ENCODE measurements at places on chromosomes 1 and 21.

DNA sequence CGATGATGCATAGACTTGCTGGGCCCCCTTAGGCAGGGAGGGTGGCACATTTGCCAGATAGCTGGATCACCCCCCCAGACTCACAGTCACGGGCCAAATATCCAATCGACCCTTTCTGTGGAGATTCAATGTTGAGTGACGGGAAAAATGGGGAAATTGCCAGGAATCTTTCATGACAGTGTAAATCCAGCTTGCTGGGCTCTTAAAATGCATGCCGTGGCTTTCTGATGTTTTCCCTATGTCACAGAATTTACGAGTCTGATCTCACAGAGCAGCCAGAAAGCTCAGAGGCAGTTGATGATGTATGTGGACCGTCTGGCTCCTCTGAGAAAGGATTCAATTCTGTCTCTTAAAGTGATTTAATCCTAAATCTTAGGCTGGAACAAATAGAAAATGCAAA, 150.1 kb upstream of the ZNF644 start:
- no peak for DNase-seq

GRCh38 chr1:59750328-59751003, 64.3 kb upstream of the HOOK1 start:
- peak; percentile 87 for DNase-seq

GRCh38 chr1:203663294-203663693, 36.7 kb downstream of the ATP2B4 start:
- DNase-seq, result peak; percentile 98

GRCh38 chr21:36661511-36662309, 37.2 kb upstream of the SIM2 start:
- peak; percentile 48 for DNase-seq

- DNase-seq, result no peak
Measured at GRCh38 chr1:9657521-9658032, 6.0 kb downstream of the PIK3CD start.

DNA sequence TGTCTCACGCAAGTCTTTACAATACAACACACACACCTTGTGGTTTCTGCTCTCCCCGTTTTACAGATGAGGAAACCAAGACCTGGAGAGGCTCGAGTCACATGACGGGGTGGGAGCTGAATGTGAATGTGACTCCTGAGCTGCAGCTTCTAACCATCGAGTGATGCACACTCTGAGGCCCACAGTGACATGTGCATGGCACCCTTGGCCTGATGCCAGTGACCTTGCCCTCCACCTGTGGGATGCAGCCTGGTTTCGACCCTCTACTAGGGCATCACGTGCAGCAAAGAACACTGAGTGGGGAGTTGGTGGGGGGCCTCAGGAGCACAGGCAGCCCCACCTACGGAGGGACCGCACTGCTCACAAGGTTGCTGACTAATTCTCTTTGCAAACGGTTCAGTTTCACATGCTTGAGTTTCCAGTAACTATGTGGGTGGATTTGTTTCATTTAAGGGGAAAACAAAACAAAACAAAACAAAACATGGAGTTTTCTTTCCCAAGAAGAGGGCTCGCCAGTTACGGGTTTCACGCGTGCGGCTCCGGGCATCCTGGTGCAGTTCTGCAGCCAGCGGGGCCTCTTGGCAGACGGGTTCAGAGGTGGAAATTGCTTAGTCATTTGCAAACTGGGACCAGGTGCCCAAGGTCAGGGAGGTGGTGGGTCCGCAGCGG, 22.9 kb downstream of the SPSB1 start:
- peak; percentile 84 for DNase-seq

DNA sequence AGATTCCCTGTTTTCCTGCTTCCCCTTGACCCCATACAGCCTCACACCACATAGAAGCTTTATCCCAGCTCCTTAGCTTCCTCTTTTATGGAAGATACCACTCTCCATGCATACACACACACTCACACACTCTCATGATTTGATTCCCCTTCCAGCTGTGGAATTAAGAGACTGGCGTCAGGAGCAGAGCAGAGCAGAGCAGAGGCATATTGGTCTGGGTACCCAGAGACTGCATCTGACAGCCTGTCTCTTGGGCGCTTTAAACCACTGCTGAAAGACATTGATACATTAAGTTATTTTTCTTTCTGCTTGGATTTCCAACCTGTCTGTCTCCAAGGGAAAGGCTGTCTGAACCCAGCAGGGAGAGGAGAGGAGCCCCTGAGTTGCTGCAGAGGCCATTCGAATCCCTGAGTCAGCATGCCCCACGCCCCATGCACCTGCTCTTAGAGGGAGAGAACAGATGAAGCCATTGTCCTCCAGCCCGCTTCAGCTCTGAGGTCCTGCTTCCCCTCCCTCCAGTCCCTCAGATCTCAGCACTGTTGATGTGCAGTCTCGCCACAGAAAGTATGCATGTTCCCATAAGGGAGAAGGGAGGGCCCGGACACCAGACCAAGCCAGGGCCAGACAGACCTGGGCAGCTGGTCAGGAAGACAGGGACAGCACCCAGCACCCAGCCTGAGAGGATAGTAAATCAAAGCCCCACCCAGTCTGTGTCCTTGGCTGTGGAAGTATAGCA, 66.7 kb upstream of the GJB5 start:
- DNase-seq, result no peak

DNA sequence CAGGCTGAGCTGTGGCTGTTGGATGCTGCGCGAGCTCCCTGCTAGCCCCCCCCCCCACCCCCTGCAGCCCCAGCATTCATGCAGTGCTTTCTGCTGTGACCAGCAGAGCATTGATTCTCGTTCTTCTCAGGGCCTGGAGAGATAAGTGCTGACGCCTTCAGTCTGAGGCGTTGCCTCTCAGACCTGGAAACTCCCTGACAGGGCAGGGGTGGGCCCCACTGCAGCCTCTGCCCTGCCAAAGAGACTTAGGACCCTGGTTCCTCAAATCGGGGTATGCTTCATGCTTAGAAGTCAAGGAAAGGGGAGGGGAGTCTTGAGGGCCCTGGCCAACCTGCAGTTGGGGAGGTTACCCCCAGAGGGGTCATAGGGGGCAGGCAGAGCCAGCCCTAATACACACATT, 38.5 kb downstream of the PTPRF start:
- DNase-seq, result no peak

GRCh38 chr1:115949156-115949555, 27.2 kb upstream of the SLC22A15 start:
- DNase-seq, result peak; percentile 14

DNA sequence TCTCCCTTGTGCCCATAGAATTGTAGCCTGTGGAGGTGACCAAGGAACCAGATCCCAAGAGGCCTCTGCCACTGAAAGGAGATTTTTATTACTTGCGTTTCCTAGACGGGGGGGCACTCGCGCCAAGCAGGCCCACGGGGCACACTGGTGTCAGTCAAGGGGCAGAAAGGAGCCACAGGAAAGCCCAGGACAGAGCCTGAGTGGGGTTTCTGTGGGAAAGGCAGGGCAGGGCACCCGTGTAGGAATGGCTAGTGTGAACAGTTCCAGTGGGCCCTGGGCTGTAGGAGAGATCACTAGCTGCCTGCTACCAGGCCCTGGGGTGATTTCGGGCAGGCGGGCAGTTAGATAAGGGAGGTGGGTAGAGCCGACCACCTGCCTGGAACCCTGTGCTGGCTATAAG, 70.8 kb downstream of the ADARB1 start:
- no peak for DNase-seq

DNA sequence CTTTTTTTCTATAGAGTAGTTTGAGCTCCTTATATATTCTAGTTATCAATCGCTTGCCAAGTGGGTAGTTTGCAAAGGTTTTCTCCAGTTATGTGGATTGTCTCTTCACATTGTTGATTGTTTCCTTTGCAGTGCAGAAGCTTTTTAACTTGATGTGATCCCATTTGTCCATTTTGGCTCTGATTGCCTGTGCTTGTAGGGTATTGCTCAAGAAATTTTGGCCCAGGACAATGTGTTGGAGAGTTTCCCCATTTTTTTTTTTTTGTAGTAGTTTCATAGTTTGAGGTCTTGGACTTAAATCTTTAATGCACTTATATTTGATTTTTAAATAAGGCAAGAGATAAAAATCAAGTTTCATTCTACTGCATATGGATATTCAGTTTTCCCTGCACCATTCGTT, 774.8 kb upstream of the ADAMTS5 start:
- peak; percentile 6 for DNase-seq

GRCh38 chr1:32321712-32322291, 14.2 kb downstream of the MARCKSL1 start:
- no peak for DNase-seq

DNA sequence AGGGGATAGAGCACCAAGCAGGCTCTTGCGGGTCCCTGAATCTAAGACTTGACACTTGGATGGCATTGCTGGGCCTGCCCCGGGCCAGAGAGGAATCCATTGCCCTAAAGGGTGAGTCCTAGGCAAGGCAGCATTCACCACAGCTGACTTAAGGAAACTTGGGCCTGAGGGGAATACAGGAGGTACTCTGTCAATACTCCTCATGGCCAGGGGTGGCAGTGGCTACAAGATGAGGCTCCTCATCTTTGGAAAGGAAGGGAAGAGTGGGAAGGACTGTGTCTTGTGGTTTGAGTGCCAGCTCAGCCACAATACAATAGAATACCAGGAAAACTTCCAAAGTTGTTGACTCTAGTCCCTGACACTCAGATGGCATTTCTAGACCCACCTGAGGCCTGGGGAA, 5.1 kb downstream of the KRTAP22-1 start:
- no peak for DNase-seq

DNA sequence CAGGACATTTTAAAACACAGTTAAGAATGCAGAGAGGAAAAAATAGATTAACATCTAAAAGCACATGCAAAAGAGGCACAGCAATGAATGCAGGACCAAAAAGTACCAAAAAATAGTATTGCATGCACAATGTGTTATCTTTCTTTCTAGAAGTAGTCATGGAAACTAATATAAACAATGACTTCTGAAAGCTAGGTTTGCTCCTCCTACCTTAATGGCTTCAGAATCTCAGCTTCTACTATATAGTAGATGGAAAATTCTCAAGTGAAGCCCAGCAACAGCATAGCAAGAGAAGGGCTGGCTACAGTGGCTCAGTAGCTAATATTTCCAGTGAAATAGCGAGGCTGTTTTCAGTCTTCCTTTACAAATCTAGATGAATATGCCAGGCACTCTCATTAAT, 125.1 kb downstream of the CRB1 start:
- DNase-seq, result no peak

DNA sequence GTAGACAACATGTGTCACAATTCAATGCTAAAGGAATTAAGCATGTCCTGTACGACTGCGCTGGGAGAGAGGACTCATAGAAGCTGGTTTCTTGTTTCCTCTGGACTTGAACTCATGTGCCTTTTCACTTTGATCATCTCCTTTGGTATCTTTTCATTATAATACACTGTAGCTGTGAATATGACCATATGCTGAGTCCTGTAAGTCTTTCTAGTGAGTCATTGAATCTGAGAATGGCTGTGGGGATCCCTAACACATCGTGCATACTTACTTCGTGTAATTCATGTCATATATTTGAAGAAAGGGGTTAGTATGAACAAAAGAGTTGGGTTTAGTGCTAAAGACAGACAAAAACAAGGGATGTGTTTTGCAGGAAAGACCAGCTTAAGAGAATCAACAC, 148.1 kb upstream of the RUNX1 start:
- no peak for DNase-seq

DNA sequence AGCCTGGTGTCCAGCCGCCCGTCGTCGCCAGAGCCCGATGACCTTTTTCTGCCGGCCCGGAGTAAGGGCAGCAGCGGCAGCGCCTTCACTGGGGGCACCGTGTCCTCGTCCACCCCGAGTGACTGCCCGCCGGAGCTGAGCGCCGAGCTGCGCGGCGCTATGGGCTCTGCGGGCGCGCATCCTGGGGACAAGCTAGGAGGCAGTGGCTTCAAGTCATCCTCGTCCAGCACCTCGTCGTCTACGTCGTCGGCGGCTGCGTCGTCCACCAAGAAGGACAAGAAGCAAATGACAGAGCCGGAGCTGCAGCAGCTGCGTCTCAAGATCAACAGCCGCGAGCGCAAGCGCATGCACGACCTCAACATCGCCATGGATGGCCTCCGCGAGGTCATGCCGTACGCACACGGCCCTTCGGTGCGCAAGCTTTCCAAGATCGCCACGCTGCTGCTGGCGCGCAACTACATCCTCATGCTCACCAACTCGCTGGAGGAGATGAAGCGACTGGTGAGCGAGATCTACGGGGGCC, 1.2 kb downstream of the OLIG2 start:
- DNase-seq, result no peak

DNA sequence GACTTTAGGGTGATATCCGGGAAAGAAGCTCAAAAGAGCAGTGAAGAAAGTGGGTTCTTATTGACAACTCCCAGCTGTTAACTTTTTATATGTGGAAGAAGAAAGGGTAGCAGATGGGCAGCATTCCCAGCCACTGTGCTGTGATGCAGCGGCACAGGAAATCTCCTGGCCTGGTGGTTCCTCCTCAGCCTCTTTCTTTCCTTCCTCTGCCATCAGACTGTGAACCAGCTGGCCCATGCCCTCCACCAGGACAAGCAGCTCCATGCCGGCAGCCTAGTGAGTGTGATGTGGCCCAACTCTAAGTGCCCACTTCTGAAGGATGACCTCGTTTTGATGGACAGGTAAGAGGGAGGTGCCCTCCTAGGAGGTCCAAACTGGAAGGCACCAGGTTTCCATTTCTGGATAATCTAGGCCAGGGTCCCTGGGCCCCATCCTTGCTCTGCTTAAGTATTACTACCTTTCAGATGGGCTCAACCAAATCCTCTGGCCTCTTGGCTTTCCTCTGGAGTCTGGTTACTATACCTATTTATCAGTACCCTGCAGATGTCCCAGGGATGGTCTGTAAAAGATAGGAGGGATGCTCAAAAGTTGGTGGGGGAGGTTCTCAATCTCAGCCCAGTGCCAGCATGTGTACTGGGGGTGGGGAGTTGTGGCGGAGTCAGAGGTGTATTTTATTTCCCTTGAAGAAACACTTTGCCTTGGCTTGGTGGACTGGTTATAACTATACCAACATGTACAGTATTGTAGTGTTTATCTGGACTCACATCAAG, 17.0 kb downstream of the MFN2 start:
- no peak for DNase-seq

DNA sequence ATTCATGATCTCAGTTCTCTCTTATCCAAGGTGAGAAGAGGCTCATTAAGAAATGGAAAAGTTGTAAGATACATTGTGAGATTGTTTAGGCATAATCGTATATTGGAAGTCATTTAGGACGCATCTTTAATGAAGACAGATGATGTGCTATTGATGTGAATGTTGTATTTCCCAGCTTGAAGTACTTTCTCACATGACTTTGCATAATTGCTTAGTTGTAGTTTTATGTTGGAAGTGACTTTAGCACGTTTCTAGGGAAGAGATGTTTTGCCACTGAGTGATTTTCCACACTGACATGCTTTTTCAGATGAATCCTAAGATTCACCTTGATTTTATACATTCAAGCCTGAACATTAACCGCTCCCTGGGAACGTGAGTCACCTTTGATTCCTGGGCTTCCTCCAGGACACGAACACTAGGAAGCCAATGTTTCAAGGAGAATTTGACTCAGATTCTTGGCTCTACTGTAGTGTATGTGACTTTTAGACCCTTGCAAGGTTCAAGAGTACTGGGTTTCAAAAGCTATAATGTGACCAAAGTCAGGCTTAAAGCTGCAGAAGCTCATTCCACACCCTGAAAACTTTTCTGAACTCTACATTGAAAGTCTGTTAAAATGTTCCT, 27.9 kb downstream of the ANGEL2 start:
- DNase-seq, result peak; percentile 74

Measured in MCF 10A (cell line).